SK-N-SH (cell line): ENCODE measurements at places on chromosomes 1 and 21.
A peak's percentile ranks its signal among the peaks of the same experiment; 100 is the strongest.

GRCh38 chr1:229342656-229343569 lies at the start of gene CCSAP:
CCSAP (minus strand) TSS chr1:229343047; CDS start chr1:229342465, 582 bp downstream.
- peaks cover 6% of the 10 kb centered on the region; the same call in 1 of the 2 replicates for H3K27me3 ChIP-seq
- no peaks in the 10 kb centered on the region for H3K36me3 ChIP-seq
- DNase-seq = no peak
- peak within 1 kb of the TSS; percentile 56; the same call in 1 of the 2 replicates for H3K27ac ChIP-seq
- H3K4me1 ChIP-seq = peaks cover 12% of the 10 kb centered on the region

- H3K27ac ChIP-seq = peak overlapping the region; percentile 95
- H3K4me1 ChIP-seq = peaks cover 32% of the 10 kb centered on the region
- H3K27me3 ChIP-seq = no peaks in the 10 kb centered on the region
- no peak overlapping the region for H3K4me3 ChIP-seq
Observed at GRCh38 chr1:53669621-53670191, 69.3 kb downstream of the GLIS1 start.

DNA sequence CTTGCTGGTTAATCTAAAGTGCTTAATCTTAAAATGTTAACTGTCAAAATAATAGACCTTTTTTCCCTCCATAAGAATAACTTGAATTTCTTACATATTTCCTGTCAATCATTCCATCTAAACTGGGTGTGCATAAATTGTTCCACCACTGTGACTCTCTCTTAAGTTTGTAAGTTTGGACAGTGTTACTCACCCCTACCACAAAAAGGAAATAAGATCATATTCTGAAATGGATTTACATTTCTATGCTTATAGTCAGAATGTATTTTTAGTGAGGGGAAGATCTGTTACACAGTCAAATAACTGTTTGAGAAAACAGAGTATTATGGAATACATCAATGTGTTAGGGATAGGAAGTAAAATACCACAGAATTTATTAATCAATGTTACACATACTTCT lies 109.6 kb upstream of the DPYD start:
- no peaks in the 10 kb centered on the region for H3K36me3 ChIP-seq
- peak overlapping the region; percentile 27; the same call in 1 of the 2 replicates for H3K4me3 ChIP-seq
- H3K27ac ChIP-seq = peak overlapping the region; percentile 79
- peaks cover 13% of the 10 kb centered on the region; the same call in 1 of the 2 replicates for H3K4me1 ChIP-seq
- no peaks in the 10 kb centered on the region for H3K27me3 ChIP-seq
- no peak for DNase-seq

GRCh38 chr1:19802269-19802668 lies 2.6 kb upstream of the TMCO4 start:
- H3K27me3 ChIP-seq = no peaks in the 10 kb centered on the region
- H3K4me3 ChIP-seq = no peak overlapping the region
- no peak for DNase-seq

DNA sequence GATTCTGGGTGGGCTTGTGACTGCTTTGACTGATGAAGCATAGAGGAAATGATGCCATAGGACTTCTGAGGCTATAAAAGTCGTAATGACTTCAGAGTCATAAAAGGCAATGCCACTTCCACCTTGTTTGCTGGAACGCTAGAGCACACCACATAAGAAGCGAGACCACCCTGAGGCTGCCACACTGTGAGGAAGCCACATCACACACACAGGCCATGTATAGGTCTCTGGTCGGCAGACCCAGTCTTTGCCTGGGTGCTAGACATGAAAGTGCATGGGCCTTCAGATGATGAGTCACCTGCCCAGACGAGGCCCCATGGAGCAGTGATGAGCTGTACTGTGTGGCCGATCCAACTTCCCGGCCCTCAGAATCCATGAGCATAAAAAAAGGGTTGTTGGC lies 14.2 kb upstream of the KANK4 start:
- no peaks in the 10 kb centered on the region for H3K36me3 ChIP-seq
- H3K27me3 ChIP-seq = no peaks in the 10 kb centered on the region
- H3K4me1 ChIP-seq = no peaks in the 10 kb centered on the region
- no peak overlapping the region for H3K27ac ChIP-seq
